ENCODE measurements at places on chromosomes 6 and 20.

GRCh38 chr6:161128680-161129196 lies 137.2 kb downstream of the MAP3K4 start:
- no peak for DNase-seq

- no peak for DNase-seq
These were observed 132.6 kb downstream of the LCA5 start for GRCh38 chr6:79404677-79405076.

GRCh38 chr6:38483526-38483925 lies 156.2 kb downstream of the BTBD9 start:
- no peak for DNase-seq

GRCh38 chr20:55316753-55317152 lies 688.6 kb downstream of the CBLN4 start:
- DNase-seq, result no peak

DNA sequence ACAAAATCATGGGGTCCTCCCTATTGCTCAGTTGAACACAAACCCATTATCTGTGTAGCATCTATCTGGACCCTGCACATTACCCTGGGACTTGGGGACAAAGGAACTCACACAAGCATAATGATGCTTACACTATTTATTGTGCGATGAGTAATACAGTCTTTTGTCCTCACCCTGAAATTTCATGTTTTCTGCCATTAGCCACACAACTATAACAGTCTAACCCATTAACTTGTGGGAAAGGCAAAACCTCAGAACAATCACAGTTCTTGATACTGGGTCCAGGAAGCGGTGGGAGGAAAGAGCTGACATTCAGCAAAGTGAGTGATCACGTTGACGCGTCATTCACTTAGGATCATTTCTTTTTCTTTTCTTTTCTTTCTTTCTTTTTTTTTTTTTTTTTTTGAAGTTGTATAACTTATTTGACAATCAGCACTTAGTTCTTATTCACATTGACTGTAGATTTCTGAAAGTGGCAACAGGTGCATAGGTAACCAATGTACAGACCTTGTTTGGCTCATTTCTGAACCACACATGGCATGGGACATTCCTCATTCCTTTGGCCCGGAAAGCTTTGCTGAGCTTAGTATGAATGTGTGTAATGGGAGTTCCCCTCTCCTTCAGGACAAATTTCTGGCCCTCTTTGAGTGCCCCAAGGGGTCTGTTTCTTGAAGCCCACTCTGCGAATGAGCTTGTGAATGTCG lies 94.8 kb upstream of the CNKSR3 start:
- DNase-seq, result no peak

GRCh38 chr20:21365771-21366170 lies 31.6 kb downstream of the NKX2-4 start:
- DNase-seq, result no peak

DNA sequence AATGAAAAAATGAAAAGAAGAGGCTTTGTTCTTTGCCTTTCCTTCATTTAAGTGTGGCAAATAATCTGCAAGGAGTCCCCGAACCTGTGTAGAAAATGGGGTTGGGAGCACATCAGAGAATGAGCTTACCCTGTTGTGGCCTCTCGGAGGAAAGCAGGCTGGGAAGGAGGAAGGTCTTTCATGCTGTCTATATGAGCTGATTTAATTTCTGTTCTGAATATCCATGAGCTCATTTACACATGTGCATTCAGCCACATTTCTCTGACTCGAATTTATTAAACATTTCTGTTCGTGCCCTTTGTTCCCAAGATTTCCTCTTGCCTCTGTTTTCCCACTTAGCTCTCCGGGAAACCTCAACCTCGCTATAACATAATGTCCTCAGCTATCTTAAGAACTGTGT lies 584.4 kb upstream of the CDH4 start:
- DNase-seq, result no peak

GRCh38 chr6:162056745-162057144 lies 670.8 kb downstream of the PRKN start:
- DNase-seq, result no peak

DNA sequence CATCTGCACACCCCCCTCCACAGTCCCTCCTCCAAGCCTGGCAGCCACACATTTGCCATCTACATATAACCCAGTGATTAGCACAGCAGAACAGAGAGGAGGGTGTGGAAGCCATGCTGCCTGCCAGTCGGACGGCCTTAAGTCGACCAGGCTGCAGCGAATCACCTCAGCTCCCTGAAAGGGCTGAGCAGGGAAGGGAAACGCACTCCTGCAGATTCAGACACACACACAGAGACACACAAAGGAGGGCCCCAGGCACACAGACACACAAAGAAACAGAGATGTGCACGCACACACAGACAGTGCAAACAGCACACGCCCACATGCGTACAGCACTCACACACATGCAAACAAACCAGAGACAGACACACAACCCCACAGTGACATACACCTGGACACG lies 11.2 kb upstream of the SIRPA start:
- DNase-seq, result no peak

DNA sequence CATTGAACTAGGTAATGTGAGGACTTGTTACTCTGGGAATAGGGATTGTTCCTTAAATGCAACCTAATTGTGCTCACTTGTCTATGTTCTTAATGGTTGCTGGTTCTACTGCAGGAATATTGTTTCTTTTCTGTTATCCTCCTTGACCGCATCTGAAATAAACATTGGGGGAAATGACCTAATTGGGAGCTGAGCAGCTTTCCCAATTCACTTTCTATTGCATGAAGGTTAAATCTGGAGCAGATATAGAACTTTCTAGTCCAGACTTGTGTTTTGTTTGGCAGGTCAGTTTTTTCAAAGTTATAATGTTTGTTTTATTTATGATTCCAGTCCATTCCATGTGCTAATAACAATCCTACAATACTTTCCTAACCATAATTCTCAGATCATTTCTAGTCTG lies 981.0 kb upstream of the CITED2 start:
- DNase-seq, result no peak

DNA sequence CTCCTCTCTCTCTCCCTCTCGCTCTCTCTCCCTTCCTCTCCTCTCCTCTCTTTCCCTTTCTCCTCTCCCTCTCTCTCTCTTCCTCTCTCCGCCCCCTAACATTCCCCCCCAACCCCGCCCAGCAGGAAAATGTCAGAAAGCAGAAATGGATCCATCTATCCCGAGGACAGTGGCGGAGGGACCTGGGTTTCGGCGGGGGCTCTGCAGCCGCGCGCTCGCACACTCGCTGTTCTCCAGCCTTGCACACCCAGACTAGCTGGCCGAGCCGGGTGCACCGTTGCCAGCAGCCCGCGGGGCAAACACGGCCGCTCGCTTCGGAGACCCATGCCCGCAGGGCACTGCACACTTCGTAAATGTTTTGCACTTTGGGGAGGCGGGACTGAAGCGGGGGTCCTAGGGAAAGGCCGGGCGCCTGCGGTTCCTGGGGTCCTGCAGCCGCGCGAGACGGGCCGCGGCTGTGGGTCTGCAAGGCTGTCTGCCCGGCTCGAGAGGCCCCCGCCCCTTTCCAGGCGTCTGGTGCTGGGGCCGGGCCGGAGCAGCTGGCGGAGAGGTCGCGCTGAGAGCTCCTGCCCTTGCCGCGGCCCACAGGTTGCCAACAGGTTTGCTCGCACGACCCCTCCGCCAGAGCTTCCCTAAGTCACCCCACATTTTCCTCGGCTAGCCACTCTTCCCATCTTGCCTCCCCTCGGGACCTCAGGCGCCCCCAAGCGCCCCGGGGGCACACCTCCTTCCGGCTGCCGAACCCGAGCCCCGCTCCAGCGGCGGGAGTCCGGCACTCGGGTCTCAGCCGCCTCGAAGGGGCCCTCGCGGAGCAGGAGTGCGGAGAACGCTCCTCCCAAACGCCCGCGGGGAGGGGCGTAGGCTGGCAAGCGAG lies 818 bp upstream of the MDGA1 start:
- peak; percentile 41 for DNase-seq

DNA sequence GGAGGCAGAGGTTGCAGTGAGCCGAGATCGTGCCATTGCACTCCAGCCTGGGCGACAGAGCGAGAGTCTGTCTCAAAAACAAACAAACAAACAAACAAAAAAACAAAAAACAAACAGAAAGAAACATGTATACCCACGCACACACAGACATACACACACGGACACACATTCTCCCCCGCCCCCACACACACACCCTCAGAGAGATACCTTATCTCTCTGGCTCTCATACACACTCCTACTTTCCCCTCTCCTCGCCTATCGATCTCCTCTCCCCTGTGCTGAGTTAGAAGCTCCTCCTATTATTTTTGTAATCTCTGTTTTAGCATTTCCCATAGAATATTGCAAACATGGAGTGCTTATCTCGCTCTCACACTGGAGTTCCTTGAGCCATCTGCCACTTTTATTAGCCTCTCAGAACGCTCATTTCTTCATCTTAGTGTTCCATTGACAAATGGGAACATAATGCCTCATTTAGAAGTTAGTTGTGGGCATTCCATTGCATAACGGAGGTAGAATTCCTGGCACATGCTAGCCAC lies 144.2 kb upstream of the CITED2 start:
- no peak for DNase-seq

- no peak for DNase-seq
These were observed 21.9 kb downstream of the MEP1A start for GRCh38 chr6:46815130-46815529.

DNA sequence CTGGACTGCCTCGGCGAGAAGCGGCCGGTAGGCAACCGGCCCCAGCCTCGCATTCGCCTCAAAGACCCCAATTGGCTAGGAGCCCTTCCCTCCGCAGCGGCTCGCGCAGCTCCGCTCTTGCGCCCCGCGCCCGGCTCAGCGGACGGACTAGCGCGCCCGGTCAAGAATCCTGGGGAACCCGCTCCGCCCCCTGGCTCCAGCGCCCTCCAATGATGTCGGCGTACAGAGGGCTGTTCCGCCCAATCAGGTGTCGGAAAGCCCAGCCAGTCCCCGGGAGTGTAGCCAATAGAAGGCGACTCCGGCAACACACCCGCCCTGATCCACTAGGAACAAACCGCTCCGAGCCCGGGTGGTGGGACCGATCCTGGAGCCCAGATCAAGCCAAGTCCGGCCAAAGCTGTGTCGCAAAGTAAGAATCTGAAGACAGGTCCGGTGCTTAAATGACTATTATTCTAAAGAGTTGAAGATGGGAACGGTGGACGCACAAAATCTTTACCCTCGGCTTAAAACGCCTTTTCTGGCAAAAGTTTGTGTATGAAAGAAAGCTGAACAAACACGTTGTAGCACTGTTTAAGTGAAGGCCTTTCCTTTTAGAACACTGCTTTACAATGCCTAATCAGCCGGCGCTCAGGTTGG lies 132.2 kb downstream of the OGFRL1 start:
- DNase-seq, result no peak

DNA sequence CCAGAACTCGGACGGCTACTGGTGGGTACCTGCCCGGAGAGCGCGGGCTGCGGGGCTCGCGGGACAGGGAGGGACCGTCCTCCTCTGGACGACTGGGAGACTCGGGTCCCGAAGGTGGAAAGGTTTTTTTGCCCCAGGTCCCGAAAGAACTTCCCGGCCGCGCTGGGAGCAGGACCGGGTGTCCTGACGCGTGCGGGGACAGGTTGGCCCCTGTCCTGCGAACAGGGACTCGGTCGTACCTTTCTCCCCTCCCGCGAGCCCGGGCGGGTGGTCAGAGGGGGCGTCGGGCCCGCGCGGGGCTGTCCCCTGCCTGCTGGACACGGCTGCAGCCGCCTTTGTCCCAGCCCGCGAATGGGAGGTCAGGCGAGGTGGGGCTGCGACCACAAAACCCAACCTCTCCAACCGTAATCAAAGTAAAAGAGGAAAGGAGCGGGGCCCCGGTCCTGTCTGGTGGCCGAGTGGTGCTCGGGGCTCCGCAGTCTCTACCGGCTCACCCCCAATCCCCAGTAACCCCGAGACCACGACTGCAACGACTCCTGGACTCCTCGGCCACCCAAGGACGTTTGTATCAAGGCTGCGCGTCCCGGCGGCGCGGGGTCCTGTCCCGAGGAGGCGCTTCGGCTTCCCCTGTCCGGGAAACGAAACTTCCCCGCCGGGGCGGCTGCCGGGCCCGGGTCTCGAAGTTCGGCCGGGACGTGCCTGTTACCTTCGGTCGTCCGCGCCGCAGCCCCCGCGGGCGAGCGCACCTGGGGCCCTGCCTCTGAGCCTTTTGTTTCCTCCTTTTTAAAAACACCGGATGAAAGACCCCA lies 798 bp downstream of the DSP start:
- DNase-seq, result no peak

DNA sequence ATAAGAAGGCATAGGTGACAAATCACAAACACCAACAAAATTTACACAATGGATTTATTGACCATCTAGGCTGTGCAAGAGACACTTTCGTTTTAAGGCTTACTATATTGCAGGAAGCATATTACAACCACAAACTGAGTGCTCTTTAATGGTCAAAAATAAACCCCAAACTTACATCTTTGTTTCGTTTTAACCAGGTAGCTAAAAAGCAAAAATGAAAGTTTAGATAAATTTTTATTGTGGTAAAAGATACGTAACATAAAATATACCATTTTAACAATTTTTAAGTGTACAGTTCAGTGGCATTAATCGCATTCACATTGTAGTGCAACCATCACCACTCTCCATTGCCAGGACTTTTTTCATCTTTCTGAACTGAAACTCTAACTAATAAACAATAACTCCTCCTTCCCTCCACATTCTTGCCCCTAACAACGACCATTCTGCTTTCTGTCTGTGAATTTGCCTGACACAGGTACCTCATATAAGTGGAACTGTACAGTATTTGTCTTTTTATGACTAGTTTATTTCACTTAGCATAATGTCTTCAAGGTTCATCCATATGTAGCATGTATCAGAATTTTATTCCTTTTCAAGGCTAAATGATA lies 32.3 kb upstream of the DUSP22 start:
- no peak for DNase-seq

DNA sequence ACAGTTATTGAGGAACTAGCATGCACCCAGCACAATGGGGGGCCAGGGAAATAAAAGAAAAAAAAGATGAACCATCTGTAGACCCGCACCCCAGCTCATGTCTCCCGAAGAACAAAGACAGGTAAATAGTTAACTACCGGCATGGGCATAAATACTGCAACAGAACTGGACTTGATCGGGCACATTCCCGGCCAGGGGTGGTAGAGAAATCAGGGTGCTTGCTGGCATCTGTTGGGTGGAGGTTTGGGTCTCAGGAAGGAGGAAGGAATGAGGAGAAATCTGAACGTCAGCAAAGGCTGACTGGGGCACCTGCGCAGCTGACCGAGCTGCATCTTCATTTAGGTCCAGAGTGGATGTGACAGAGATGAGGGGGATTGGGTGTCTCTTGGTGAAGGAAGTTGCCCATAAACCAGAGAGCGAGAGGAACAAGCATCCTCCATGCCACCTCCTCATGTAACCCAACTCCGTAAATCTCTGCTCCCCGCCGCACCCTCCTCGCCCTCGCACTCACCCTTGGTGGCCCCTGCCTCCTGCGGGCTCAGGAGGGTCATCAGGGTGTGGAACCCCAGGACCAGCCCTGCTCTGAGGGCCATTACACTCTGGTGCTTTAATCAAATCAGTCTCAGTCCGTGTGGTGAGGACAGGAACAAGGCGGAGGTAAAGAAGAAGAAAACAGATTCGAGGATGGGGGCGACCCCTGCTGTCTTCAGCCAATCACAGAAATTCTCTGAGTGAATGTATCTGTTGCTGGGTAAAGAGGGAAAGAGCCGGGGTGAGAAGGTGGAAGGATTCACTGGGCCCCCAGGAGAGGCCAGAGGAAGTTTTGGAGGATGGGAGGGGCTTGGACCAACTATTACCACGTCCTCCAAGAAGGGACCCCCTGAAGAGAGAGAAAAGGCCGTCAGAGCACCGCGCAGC lies at the start of gene HLA-DOA:
Gene HLA-DOA (minus strand): TSS at position 648 of the 918 bp plus-strand sequence.
- no peak for DNase-seq

- DNase-seq, result no peak
These were observed 259.2 kb downstream of the DLL1 start for GRCh38 chr6:170031684-170032121.

- no peak for DNase-seq
These were observed 15.0 kb upstream of the JARID2 start for GRCh38 chr6:15230827-15231226.

Data from stimulated activated CD8-positive, alpha-beta memory T cell treated with anti-CD3 and anti-CD28 coated beads, Interleukin-7, amount 100 ng/mL, for 1 hour (primary cell).